Hematopoietic multipotent progenitor cell (in vitro differentiated cells): ENCODE measurements at places on chromosomes 11 and 22.

DNA sequence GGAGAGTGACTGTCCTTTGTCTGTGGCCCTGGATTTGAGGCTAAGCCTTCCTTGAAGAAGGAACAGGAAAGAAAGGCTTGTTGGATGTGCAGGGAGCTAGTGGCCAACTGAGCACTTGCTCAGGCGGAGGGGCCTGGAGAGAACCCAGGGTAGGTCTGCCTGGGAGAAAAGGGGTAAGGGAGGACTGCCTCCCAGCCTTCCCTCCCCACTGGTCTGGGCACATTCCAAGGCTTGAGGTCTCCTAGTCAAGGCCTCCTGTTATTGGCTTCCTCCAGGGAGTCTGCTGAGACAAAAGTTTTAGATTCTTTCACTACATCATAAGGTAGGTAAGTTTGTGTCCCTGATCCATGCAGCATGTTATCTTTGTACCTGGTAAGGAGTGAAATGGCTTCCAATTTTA is 15.2 kb downstream of the KCNQ1OT1 start:
- DNase-seq: no peak

DNA sequence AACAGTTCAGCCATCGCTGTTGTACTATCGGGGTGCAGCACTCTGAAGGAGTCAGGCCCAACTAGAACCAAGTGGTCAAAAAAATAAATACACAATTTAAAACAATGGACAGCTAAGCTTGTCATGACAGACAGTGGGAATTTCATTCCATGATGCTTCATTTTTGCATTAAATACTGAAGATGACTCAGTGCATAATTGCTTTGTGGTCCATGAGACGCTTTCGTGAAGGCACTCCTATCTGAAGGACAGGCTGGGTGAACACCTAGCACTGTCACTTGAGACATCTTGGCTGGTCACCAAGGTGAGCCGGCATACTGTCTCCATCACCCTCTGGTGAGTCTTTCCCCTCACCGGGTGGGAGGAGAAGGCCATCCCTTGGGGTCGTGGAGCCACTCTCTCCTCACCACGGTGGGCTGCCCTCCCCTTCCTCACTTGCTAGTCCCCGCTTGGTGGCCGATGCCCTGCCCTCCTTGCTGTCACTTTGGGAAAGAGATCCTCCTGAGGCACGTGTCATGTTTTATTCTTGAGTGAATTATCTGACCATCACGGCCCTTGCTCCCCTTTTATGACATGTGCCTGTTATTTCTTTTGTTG is 4.9 kb upstream of the TESMIN start:
- no peak for DNase-seq

DNA sequence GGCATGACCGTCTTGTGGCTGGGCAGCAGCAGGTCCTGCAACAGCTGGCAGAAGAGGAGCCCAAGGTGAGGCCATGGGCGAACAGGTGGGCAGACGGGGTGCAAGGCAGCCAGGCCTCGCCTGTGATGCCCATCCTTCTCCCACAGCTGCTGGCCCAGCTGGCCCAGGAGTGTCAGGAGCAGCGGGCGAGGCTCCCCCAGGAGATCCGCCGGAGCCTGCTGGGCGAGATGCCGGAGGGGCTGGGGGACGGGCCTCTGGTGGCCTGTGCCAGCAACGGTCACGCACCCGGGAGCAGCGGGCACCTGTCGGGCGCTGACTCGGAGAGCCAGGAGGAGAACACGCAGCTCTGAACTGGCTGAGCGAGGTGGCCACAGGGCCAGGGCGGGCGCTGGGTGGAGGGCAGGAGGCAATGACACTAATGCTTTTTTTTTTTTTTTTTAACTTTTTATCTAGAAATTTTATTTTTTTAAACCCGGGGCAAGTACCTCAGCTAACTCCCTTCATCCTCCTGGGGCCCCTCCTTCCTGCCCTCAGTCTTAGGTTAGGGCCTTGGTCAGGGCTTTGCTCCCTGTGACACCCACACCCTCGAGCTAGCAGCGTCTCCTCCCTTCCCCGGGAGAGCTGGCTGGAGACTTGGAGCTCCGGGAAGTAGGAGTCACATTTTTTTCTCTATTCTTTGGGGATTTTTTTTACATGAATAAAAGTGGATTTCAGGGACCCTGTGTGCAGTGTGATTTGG is 16.0 kb downstream of the PLCB3 start:
- DNase-seq: no peak

DNA sequence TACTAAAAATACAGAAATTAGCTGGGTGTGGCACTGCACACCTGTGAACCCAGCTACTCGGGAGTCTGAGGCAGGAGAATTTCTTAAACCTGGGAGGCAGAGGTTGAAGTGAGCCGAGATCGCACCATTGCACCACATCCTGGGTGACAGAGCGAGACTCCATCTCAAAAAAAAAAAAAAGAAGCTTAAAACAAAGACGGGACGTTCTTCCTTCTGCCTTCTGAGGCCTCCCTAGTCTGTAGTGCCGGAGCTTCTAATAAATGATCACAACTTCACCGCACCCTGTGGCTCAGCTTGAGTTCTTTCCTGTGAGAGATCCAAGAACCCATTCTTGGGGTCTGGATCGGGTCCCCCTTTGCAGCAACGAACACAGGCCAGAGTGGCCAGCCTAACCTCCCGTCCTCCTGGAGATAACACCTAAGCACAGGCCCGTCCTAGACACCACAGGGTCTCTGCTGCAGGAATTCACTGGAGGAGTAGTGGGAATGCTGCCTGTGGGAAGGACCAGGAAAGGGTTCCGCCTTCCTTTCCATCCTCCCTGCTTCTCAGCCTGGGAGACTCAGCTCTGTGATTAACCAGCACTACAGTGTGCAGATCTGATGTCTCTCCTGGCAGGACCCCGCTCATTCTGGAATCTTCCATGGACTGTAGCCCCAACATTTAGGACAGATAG is 2.2 kb upstream of the APOBEC3H start:
- no peak for DNase-seq

DNA sequence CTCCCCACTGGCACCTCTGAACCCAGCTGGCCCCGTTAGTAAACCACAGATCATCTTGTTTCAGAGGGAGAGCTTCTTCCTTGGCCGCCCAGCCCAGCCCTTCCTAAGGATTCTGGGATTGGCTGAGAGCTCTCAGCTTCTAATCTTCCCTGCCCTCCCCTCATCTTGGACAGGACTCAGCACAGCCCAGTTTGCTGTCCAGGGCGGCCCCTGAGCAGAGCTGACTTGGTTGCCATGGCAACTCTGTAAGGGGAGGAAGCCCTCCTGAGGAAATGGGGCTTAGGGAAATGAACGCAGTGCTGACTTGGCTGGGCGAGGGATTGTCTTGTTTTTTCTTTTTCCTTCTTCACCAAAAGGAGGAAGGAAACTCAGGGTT is 4.6 kb downstream of the APOL4 start:
- DNase-seq: peak; percentile 39

- peak; percentile 91 for DNase-seq
These were observed 32.2 kb upstream of the ARFGAP3 start for GRCh38 chr22:42889304-42889703.

DNA sequence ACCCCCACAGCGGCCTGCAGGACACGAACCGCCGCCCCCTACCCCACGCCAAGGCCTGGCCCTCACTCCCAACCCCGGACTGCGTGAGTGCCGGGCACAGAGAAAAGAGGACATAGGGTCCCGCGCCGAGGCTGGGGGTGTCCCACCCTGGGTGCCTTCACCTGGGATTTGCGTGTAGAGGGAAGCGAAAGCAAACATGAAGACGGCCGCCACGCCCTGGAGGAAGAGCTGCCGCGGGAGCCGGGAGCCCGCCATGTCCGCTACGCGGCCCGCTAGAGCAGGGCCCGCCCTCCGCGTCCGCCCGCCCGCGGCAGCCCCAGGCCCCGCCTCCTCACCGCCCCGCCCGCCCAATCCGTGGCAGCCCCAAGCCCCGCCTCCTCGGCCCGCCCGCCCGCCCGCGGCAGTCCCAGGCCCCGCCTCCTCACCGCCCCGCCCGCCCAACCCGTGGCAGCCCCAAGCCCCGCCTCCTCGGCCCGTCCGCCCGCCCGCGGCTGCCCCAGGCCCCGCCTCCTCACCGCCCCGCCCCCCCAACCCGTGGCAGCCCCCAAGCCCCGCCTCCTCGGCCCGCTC is at the start of gene LMF2:
TSS of gene LMF2 (minus strand) at position 282 of the 570 bp plus-strand sequence. CDS start at position 255, 27 bp downstream.
- DNase-seq: no peak

- DNase-seq: no peak
These were observed 38.3 kb upstream of the TFIP11 start for GRCh38 chr22:26550498-26551033.

- no peak for DNase-seq
These were observed 290.7 kb upstream of the FOLH1 start for GRCh38 chr11:49499117-49499516.

- peak; percentile 60 for DNase-seq
These were observed 47.2 kb downstream of the C11orf58 start for GRCh38 chr11:16785520-16786128.

DNA sequence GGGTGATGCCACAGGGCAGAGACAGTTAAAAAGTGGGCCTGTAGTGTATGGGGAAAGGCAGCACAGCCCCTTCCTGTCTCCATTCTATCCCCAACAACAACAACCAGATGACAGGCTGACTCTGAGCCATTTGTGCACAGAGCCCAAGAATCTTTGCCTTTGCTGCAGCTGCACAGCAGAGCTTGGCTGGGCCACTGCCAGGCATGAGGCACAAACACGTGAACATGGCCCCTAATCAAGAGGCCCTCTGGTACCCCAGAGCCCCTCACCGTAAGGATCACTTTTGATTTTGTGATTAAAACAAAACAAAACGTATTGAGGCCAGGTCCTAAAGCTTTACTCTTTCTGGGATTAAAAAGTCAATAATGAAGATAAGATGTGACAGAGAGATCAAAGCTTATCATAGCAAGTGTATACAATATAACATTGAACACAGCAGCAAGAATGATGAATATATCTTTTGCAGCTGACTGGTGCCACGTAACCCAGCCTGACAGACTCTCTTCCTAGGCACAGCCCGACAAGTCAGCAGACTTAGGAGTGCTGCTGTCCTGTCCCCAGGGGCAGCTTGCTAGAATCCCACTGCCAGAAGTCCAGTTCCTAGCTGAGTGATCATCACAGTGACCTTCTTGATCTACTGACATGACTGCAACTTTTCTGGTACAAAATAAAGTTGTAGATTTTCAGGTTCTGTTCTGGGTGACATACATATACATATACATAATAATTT is 117.8 kb downstream of the SERGEF start:
- DNase-seq: no peak

GRCh38 chr11:57359896-57360690 is 20.9 kb downstream of the PRG3 start:
- DNase-seq: no peak

DNA sequence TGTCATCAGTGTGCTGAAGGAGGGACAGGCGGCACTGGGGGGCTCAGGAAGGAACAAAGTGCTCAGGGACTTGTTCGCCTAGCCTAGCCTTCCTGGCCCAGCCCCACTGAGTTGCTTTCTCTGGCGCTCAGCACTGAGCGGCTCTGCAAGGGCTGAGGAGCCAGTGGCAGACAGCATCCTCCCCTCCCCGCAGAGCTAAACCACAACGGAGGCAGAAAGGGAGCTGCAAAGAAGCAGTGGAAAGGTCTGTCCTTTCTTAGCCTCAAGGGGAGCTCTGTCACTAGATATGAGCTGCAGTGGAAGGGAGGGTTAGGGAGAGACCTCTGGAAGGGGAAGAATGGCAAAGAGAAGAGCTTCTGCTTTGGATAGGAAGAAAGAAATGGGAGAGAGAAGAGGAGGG is 89.7 kb upstream of the PHOX2A start:
- no peak for DNase-seq

DNA sequence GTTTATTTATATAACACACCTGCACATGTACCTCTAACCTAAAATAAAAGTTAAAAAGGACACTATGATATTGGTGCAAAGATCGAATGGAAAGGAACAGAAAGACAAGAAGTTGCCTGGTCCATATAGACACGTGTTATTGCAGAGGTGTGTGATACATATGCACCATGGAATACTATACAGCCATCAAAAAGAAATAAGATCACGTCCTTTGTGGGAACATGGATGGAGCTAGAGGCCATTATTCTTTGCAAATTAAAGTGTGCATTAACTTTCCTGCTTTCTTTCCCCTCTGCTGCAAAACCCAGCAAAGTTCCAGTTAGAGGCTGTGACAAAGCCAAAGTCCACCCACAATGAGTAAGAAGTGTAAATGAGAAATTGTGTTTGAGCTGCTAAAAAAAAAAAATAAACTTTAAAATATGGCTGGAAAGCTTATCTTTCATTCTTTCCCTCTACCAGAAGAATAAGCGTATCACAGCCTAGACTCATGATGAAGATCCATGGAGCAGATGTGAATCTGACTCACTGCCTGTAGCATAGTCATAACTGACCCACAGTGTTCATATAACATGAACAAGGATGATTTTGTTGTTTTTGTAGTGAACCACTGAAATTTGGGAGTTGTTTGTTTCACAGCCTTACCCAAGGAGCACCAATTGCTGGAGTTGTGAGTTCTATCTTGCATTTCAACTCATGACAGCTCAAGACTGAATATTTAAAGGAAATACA is 9.6 kb downstream of the OR52K1 start:
- DNase-seq: no peak

DNA sequence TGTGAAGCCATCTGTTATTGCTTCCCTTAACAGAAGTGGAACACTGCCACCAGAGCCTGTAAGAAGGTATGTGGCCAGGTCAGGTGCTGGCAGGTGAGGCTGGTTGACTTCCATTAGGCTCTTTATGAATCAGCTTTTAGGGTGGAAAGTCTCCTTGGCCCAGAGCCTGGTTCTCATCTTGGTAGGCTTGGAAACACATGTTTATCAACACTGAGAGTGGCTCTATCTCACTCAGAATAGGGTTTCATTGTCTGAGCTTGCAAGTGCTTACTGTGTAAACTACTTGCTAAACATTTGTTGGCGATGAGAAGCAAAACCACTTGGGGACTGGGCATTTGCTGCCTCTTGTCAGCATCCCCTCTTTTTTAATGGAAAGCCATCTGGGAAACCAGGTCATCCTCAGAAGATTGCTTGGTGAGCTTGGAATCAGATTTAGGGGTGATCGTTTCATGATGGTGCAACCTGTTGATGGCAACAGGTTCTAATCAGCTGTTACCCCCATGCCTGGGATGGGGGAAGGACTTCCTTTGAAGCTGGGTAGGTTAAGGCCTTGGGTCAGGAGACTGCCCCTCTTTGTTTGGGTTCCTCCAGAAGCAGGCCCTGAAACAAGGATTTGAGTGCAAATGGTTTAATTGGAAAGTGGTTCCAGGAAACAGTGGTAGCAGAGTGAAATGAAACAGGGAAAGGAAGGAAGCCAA is 75.0 kb upstream of the AMPD3 start:
- no peak for DNase-seq

DNA sequence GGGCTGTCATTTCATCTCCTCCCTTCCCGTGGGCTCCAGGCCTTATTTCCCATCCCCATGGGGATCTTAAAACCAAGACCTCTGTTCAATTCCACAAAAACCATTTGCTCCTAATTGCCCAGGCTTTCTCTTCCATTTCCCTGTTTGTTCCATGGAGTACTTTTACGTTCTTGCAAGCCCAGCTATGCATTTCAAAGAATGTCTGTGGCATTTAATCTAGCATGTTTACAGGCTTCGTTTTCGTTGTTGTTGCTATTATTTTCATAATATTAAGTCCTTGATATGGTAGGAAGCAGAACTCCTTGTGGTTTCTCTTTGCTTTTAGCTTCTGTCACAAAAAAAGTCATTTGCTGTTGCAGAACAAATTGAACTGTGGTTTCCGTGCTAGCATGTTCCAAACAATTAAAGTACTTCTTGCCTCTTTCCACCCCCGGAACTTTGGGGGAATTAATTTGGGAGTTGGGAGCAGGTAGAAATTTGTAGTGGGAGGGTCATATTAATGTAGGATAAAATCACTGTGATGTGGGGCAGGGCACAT is 68.1 kb upstream of the SLC22A12 start:
- DNase-seq: no peak

GRCh38 chr11:104352036-104352435 is 188.1 kb upstream of the PDGFD start:
- DNase-seq: no peak
